AG04450 (cell line): ENCODE measurements at places on chromosomes 2 and 18.

DNA sequence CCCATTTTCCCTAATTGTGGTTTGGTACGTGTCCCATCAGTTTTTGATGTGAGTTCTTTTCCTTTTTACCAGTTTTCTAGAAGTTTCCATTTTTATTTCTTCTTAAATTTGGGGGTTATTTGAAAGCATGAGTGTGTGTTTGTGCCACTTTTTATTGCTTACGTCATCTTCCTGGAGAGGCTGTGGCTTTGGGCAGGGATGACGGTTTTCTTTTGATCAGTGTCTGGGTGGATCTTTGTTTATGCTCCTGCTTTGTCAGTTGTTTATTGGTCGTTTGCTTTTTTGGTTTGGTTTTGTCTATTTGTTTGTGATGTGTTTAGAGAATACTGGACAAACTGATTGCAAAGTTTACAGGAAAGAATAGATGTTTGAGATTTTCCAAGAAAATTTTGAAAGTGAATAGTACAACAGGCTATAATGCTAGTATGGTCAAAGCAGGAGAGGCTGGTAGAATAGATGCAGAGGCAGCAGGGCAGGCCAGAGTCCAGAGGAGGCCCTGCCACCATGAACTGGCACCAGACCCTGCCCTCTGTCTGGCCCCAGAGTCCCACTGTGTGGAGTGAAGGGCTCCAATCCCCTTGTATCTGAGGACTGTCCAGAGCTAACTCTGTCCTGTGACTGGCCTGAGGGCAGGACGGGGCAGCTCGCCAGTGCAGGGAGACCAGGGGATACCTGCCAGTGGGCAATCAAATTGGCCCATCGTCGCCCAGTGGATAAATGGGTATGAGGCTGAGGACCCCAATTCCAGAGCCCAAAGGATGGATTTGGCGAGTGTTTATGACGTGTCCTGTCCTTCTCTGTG lies 23.4 kb upstream of the SNED1 start:
- no peak for DNase-seq

GRCh38 chr2:141923657-141924056 lies 207.2 kb downstream of the LRP1B start:
- peak; percentile 23 for DNase-seq

DNA sequence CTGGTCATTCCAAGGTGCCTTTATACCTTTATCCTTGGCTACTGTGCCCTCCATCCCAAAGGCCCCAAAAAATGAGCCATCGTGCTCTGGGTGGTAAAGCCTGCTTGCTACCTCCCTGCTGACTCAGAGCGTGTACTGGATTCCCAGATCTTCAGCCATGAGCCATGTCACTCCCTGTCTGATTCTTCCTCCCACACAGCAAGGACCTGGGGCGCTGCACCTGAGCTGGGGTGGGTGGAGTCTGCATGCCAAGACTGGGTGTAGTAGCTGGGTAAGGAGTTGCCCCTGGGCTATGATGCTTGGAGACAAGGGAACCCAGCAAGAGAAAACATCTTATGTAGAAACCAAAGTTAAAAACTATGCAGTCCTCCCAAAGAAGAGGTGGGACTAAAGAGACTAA lies 37.2 kb upstream of the APCDD1 start:
- DNase-seq, result no peak

DNA sequence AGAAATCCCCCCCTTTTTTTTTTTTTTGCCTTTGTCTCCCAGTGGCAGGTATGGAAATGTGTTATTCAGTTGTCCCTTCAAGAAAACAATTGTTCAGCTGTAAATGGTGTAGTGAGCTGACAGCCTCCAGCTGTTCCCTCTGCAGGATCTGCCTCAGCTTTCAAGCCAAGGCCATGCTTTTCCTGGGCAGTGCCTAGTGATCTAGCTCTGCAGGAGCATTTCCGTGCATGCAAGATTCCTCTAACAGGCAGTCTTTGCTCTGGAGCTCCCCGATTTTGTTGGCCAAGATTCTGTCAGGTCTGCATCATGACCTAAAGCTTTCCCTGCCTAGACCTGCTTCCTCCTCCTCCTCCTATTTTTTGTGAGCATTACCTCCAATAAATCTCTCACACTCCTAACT lies 300.7 kb upstream of the UBE2E3 start:
- DNase-seq, result no peak

DNA sequence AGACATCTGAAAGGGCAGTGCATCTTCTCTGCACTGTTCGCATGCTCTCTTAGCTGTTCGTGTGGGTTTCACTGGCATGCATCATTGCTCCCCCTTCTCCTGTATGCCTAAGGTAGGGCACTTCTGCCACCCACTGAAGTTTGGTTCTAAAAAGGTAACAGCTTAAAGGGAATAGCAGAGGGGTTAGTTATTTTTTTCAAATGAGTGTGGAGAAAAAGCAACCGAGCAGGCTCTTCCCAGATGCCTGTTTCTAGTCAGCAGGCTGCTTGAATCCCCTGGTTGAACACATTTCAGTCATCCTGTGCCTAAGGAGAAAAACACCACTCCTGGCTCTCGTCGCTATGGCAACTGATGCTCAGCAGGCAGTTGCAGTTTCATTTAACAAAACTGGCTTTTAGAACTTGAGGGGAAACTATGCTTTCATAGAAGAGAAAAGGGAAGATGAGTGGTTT lies 69.8 kb upstream of the GALNT3 start:
- no peak for DNase-seq

- no peak for DNase-seq
These were observed 38.1 kb upstream of the CCBE1 start for GRCh38 chr18:59735269-59735860.

DNA sequence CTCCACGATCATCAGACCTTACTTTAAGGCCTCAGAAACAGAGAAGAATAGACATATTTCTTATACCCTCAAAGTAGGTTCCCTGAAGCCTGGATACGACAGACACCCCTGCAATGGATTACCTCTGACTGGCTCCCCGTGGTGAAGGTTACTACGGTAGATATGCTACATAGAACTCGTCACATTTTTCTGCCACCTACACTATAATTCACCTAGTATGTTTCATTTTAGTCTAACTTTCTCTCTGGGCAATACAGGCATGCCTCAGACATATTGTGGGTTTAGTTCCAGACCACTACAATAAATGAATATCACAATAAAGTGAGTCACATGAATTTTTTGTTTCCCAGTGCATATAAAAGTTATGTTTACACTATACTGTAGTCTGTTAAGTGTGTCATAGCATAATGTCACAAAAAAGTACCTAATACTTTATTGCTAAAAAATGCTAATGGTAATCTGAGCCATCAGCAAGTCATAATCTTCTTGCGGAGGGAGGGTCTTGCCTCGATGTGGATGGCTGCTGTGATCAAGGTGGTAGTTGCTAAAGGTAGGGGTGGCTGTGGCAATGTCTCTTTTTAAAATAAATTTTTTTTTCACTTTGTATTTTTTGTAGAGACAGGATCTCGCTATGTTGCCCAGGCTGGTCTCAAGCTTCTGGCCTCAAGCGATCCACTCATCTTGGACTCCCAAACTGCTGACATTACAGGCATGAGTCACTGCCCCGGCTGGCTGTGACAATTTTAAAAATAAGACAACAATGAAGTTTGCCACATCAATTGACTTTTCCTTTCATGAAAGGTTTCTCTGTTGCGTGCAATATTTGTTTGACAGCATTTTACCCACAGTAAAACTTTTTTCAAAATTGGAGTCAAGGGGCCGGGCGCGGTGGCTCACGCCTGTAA lies 64.6 kb downstream of the TGIF1 start:
- DNase-seq, result no peak

DNA sequence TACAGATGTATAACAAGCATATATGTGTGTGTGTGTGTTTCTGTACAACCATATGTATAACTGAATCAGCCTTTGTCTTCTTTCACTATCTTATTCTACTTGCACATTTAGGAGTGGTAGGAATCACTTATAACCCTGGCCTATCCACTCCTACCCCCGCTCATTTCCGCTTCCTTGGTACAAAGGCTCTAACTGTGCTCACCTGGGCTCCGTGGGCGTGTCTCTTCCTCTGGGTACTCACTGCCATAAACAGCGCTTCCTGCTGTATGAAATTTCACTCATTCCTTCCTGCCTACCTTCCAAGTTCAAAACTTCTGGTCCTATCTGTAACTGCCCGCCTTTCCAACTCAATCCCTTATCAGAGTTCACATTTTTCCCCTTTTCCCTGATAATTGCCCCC lies 815.5 kb downstream of the EPHA4 start:
- no peak for DNase-seq

GRCh38 chr2:38740851-38741731 lies 10.1 kb downstream of the SRSF7 start:
- DNase-seq, result no peak

DNA sequence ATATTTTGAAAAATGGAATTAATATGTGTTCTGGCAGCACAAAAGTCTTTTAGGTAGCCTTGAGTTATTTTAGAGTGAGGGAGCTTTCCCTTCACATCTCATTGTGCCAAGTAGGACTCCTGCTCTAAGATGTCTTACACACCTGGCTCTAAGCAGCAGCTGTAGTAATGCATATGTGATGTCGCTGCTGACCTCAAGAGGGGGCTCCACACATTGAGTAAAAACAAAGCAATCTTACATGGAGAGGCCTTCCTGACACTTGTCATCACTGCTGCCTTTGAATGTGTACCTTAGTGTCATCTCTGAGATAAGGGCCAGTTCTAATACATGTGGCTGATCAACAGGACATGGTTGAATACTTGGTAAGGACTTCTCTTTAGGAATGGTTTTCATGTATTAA lies 75.8 kb downstream of the ACTR3 start:
- DNase-seq, result no peak
